NT2/D1 (cell line): ENCODE measurements at places on chromosomes 3 and 15.
A peak's percentile ranks its signal among the peaks of the same experiment; 100 is the strongest.

DNA sequence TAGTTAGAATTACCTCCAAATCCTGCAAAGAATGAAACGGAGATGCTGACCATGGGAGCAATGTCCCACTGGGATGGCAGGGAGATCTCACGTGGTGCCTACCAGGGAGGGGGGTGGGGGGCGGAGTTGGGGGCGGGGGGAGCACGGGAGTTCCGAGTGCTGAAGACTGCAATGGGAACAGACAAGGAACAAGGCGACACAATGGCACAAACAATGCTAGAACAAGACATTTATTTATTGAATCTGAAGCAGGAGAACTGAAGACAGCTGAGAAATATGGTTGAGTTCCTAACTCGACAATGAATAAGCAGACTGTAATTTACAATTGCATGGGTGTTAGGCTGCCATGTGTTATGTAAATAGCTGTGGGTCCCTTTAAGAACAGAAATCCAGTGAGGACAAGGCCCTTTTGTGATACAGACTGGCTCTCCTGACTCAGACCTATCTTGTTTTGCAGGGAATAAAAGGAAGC is 91.2 kb downstream of the AQP9 start:
- DNase-seq, result peak; percentile 81

GRCh38 chr3:52481819-52482521 is 13.2 kb upstream of the STAB1 start:
- peak; percentile 60 for DNase-seq

DNA sequence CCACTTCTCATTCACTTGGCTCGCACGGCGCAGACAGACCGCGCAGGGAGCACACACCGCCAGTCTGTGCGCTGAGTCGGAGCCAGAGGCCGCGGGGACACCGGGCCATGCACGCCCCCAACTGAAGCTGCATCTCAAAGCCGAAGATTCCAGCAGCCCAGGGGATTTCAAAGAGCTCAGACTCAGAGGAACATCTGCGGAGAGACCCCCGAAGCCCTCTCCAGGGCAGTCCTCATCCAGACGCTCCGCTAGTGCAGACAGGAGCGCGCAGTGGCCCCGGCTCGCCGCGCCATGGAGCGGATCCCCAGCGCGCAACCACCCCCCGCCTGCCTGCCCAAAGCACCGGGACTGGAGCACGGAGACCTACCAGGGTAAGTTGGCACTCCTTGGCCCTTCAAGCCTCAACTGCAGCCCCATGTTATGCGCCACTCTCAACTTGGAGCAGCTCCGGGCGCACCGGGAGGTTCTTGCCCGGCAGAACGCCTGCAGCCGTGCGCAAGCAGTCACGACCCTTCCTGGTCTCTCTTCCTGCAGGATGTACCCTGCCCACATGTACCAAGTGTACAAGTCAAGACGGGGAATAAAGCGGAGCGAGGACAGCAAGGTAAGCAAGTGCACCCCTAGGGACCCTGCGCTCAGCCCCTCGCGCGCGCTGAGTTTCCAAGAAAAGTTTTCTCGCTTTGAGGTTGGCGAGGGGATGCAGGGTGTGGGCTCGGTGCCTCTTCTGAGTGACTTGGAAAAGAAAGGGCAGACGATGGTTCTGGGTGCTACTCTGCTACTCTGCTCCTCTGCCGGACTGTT is at the start of gene BHLHE40:
Gene BHLHE40, plus strand, starts transcription at position 10 of the 801 bp plus-strand sequence. Its CDS starts 282 bp downstream, at position 292.
- DNase-seq, result no peak

DNA sequence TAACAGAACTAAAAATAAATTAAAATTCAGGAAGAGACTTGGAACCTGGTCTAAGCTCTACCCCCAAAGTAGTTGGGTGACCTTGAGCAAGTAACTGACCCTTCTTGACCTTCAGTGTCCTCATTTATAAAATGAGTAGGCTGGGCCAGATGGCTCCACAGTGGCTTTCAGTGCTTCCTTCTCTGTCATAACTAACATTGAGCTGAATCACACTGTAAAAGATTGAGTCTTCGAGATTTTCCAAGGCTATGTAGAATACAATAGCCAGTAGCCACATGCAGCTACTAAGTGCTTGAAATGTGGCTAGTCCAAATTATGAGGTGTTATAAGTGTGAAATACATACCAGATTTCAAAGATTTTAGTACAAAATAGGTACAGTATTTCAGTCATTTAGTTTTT is 313.3 kb downstream of the MECOM start:
- no peak for DNase-seq

GRCh38 chr3:122104515-122105194 is 49.5 kb downstream of the CD86 start:
- DNase-seq, result no peak

DNA sequence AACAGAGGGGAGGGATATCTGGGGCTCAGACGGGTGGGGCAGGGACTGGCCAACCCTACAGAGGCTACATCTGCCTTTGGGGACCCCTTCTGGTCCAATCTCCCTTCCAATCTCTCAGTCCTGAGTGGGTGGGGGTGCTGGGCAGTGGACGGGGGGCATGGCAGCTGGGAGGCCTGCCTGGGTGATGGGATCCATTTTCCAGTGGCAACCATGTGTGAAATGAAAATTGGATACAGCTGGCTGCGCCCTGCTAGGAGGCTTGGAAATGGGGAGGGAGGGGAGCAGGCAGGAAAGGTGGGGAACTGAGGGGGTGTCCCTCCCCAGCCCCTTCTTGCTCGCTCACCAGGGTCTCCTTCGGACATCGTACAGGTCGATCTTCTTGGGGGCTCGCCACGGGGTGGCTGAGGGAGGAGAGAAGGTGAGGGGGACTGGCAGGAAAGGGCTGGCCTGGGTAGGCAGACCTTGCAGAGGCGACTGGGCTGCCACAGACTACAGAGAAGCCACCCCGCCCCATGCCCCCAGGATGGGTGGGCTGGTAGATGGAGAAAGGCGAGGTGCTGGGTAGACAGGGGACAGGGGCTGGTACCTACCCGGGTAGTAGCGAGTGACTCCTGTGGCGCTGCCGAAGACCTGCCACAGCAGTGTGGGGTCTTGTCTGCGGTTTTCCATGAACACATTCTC is 21.2 kb upstream of the TMEM115 start:
- no peak for DNase-seq

- no peak for DNase-seq
Observed at GRCh38 chr3:195823999-195824398, 12.3 kb upstream of the MUC4 start.

- DNase-seq, result peak; percentile 40
Observed at GRCh38 chr3:38004415-38005075, 14.0 kb downstream of the VILL start.

GRCh38 chr3:63967675-63968611 is 55.4 kb downstream of the PSMD6 start:
- no peak for DNase-seq

- no peak for DNase-seq
Observed at GRCh38 chr3:162328649-162329048, 832.0 kb downstream of the OTOL1 start.

- DNase-seq, result no peak
Observed at GRCh38 chr3:126370055-126370454, 12.8 kb upstream of the KLF15 start.

GRCh38 chr3:102265720-102266119 is 169.1 kb upstream of the ZPLD1 start:
- DNase-seq, result no peak

DNA sequence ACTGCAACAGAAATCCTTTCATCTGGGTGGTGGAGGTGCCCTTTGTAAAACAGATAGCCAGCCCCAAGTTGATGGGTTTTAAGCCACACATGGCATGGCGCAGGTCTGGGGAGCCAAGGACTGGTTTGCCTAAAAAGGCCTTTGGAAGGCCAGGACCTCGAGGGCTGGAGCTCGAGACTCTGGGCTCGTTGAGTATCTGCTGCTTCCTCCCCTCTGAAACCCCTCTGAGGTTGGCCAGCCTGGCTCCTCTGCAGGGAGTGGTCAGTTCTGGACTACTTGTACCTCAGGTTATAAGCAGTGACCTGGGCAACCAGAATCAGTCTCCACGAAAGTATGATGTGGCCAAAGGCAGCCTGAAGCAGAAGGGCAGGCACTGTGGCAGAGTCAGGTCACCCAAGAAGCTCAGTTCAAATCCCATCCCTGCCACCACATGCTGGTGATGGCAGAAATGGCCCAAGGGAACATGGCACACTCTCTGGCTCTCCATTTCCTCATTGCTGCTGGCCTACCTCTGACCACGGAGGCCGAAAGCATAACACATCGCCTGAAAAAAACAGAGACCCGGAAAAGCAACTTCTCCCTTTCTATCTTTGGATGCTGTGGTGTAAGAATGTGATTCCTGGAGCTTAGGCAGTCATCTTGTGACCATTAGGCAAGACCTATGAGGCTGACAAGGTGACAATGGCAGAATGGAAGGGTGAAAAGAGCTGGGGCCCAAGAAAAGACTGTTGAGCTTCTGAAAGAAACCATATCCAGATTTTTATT is 51.2 kb downstream of the WNT7A start:
- no peak for DNase-seq

- no peak for DNase-seq
Observed at GRCh38 chr3:128841926-128842920, 37.2 kb upstream of the ACAD9 start.

- DNase-seq, result no peak
Observed at GRCh38 chr15:82136120-82136519, 90.3 kb upstream of the MEX3B start.

DNA sequence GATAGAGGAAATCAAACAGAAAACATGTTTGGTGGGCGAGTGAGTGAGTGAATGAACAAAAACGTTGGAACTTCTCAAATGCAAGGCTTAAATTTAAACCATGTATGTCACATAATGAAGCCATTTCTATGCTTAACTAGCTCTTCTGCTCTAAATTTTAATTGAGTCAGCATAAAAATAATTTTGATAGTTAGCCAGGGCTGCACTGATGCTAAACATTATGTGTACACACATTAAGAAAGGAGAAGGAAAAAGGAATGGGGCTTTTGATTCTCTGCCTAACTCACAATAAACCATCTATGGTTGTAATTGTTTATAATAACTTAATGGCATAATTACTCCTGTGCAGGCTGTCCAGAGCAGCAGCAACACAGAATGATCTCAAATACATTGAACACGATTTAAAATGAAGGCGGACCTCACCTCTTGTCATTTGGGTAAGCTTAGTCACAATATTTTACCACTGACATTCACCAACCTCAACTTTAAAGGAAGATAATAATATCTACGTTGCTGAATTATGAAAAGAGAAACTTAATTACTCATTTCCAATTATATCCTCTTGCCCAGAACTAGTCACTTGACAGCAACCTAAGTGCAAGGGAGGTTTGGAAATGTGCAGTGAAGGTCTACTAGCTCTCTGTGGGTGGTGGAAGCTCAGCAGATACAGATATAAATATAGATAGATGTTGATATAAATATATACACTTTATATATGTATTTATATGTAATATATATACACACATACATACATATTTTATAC is 318.4 kb upstream of the TRIM42 start:
- DNase-seq, result no peak

DNA sequence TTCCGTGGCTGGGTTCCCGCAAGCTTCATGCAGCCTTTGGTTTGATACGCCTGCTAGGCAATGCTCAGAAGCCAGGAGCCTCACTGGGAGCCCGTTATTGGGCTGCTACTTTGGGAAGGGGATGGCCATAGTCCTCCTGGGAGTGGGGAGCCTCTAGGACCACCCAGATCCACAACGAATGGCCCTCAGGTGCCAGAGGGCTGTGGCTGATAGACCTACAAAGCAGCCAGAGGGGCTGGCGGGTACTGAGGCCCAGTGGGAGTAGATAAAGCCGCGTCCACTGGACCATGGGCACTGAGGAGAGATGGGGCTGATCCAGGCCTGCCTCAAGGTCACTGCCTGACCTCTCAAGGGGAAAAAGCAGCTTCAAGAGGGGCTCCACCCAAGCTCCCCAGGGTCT is 714 bp downstream of the GNAT1 start:
- DNase-seq, result no peak

DNA sequence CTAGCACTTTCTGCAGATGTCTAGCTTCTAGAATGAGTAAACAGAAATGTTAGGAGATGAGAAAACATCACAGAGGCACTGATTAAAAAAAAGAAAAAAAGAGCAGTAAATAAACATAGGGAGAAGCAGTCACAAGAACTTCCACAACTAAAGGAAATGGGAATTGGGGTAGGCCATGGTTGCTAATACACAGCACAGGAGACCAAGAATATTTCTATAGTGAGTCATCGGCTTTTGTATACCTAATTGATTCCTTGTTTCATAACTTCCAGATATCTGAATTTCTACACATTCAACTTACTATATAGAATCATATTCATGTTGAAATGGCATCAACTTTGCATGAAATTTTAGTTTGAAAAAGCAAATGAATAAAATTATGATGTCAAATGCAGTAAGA is 47.3 kb upstream of the TCF12 start:
- no peak for DNase-seq

DNA sequence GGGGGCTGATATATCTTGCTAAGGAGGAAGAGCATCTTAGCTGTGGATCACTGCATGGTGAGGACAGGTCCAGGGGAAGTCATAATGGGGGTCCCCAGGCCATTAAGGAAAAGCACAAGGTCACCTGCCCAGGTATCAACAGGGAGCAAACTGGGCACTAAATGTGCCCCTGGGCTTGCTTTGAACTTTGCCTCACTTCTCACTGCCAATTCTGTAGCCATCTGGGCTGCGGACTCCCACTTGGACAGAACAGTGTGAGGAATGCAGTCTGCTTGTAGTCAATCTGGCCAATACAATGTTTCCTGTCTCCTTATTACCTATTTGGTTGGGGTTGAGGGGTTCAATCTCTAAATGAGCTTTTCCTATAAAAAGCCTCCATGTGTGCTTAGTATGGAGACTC is 21.3 kb downstream of the ARRDC4 start:
- no peak for DNase-seq

- DNase-seq, result no peak
Observed at GRCh38 chr15:95174301-95175259, 943.2 kb downstream of the MCTP2 start.

- no peak for DNase-seq
Observed at GRCh38 chr15:39804026-39804425, 21.4 kb upstream of the FSIP1 start.

- DNase-seq, result no peak
Observed at GRCh38 chr3:197149-197827, 725 bp downstream of the CHL1 start.

DNA sequence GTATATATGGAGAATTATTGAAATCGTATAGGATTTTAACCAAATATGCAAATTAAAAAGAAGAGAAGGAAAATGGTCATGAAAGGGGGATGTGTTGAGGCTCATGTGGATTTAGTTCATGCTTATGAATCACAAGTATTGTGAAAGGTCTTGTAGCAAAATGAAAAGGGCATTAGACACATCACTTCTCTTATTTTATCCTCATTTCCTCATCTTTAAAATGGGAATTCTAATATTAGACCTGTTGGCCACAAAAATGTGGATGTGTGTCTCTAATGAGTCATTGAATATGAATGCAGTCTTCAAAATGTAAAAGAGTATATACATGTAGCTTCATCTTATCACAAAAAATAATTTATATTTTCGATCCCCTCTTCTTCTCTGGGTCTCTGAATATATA is 14.9 kb upstream of the ALCAM start:
- DNase-seq, result no peak

GRCh38 chr3:116314476-116314875 is 130.8 kb downstream of the LSAMP start:
- DNase-seq, result no peak
